ENCODE measurements at places on chromosomes 7 and 10.

GRCh38 chr10:12063483-12063818 is 5.3 kb upstream of the DHTKD1 start:
- no peak for DNase-seq

- DNase-seq: no peak
Measured at GRCh38 chr10:33321516-33321915, 13.0 kb downstream of the NRP1 start.

DNA sequence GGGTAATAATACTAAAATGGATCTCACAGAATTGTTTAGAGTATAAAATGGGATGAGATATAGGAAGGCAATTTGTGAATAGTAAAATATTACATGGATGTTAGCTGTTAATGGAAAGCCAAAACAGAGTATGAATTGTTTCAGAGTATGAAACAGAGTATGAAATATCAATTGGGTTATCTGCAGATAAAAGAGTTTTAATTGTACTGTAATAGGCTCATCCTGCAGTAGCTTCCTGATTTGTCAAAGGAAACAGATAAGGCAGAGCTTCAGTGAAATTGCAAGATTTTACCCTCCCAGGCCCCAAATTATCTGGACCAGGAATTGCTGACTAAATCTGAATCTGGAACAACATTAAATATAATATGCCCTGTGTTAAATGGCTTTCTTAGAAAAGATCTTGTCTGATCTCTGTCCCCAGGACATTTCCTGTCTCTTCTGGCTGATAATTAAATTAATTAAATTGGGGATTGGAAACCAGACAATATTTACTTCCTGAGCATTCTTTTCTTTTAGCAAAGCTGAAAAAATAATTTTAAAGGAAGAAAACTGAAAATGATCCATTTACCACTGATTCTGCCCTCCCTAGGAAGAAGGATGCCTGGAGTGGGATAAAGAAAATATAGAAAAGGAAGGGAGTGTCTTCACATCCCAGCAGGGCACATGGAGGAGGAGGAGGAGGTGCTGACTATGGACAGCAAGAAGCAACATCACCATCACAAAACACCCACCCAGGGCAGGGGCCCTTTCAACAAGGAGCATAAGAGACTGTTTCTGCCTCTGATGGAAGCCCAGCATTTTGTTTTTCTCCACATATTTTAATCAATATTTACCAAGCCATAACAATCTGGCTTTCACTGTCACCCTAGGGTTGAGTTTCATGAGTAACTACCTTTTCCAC is 18.5 kb downstream of the PTN start:
- DNase-seq: no peak

- DNase-seq: no peak
Measured at GRCh38 chr7:68146983-68147382, 1150.3 kb downstream of the TYW1 start.

DNA sequence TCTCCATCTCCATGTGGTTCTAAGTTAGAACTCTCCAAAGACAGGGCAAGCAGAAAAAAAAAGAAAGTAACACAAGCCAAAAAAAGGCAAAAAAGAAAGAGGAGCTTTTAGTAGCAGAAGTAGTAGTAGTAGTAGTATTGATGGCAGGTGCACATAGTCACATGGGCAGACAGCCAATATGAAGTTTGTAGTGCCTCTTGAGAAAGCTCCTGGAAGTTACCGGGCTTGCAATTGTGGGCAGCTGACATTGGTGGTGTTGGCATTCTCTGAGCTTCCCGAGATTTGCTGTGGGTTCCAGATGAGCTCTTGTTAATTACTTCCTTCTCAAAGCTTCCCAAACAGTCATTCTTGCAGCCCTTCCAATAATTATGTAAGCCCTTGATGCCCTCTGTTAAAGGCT is 1128.5 kb downstream of the TYW1 start:
- no peak for DNase-seq

GRCh38 chr7:114085313-114085591 is 166.4 kb upstream of the PPP1R3A start:
- DNase-seq: no peak

DNA sequence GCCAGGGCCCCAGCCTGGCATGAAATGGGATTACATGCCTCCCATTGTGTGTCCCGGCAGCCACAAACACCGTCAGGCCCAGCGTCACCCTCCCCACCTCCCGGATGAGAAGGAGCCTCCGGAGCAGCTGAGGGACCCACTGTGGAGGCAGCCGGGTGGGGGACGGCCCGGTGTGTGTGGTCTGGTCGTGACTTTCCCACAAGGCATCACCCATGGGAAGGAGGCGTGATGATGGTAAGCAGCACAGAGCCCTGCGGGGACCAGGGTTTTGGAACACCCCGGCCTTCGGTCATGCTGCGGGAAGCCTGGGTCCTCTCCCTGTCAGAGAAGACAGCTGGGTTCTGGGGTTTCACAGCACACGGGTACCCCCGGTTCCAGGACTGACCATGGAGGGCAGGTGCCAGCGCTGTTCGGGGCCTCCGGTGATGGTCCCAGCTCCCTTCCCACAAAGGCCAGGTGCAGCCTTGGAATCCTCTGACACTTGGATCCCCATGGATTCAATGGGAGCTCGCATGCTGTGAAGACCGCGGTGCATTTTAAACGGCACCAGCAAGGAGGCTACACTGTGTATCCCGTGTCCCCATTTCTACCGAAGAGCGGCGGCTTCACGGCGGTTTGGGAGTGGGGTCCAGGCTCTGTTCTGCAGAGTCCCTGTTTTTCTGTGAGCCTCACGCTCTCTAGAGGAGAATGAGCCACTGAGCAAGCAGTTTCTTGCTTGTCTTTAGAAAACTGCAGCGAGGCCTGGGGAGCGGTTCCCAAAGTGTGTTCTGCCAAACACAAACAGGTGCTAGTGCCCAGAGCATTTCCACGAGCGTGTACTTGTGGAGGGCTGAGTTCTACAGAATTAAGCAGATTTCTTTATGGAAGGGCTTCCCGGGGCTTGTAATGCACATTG is 336.0 kb downstream of the ADARB2 start:
- DNase-seq: no peak

DNA sequence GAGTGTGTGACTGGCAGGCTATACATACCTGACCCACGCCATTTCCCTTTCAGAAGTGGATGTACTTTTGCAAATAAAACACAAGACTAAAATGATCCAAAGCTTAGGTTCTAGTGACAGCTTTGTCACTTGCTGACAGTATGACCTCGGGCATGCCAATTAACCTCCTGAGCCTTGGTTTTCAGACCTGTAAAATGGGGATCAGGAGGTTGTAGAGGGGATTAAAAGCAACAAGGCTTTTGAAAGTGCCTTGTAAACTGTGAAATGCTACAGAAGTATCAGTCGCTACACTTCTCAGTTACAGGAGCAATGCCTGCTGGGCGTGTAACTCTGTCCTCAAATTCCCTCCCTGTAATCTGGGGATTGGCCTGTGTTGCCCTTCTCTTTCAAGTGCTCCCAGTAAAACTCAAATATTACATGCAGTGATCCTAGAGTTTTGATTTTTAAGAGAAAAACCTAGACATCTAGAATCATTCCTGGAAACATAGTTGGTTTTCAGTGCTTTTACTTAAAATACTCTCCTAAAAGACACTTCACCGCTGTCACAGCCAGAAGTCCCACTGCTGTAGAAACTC is 8.8 kb upstream of the GRB10 start:
- DNase-seq: no peak

DNA sequence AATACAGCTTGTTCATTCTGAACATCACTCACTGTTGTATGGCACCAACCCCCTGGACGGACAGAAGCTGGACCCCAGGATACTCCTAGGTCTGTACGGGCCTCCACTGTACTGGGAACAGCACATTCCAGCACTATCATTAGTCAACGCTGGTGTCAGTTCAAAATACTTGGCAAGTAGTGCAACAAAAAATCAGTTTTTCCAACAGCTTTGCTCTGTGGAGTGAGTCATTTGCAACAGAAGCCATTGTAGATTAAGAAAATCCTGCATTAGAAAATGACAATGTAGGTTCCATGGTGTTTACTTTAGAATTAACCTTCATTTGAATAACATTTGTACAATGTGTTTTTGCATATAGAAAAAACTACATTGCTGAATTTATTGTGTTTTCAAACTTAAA is 266.6 kb downstream of the HDAC9 start:
- no peak for DNase-seq

GRCh38 chr10:52447931-52448353 is 133.9 kb downstream of the DKK1 start:
- DNase-seq: no peak

DNA sequence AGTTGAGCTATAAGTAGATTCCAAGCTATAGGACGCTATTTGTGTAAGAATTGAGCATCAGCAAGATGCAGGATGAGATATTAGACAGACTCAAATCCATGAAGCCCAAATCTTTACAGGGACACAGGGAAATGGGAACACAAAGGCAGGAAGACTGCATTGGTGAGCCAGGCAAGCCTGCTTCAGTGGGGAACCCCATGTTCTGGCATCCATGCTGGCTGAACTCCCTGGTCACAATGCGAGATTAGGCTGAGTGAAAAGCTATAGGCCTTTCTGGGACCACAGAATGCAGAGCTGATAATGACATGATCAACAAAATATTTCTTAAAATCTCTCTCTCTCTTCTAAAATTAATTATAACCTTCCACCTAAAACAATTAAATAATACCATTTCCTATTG is 170.5 kb downstream of the CDC14C start:
- DNase-seq: no peak

- DNase-seq: no peak
Measured at GRCh38 chr10:86678999-86679792, 10.9 kb downstream of the LDB3 start.

DNA sequence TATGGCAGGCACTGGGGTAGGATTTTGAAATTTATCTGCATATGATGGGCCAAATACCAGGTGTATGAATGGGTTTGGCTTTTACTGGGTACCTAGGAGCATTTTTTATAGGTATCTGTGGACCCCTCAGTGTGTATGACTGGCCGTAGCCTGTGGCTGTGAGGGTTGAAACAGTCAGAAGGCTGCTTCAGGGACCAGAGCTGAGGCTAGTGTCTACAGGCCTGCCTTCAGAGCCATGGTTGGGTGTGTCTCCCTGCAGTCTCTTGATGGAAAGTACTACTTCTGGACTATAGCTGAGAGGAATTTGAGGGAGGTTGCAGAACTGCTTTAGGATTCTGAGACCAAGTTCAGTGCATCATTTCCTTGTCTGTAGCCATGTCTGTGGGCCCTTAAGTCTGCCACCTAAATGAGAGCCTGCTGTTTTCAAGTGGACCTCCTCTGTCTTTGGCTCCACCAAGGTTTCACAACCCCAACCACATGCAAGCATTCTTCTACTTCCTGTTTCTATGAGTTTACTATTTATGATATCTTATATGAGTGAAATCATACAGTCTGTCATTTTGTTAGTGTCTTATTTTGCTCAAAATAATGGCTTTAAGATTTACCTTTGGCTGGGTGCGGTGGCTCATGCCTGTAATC is 19.9 kb upstream of the ZNF138 start:
- DNase-seq: no peak

DNA sequence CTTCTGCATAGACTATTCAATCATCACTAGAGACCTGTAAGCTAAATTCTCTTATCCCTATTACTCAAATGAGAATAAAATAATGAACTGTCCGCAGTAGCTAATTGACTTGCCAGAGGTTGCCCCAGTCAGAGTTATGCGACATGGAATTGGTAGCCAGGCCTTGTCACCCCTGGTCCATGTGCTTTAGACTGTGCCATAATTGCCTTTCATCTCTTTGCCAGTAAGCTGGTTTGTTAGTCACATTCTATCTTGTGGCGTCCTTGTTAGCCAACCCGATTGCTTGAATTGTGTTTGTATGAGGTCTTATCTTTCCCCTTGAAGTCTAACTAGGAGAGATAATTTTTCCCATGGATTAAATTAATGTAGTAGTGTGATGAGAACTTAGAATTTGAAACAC is 262.6 kb downstream of the CSTF2T start:
- no peak for DNase-seq

DNA sequence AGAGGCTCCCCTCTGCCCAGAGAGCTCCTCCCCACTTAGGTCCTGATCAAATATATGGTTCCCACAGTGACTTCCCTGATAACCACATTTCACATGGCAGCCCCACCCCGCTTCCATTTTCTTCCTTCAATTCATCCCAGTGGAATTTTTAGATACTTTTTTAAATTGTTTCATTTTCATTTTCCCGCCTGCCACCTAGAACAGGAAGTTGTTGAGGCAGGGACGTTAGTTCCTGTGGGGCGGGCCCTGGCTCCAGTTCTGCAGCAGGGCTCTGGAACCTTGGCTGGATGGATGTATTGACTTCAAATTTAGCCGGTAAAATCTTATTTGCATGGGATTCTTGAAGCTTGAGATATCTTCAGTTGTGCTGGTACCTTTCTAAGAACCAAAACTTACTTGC is 226.6 kb downstream of the PAXIP1 start:
- DNase-seq: no peak

- no peak for DNase-seq
Measured at GRCh38 chr7:47325337-47325736, 256.6 kb downstream of the TNS3 start.

- no peak for DNase-seq
Measured at GRCh38 chr10:61804414-61804813, 97.1 kb upstream of the ARID5B start.

GRCh38 chr7:27106181-27106900 is 3.9 kb upstream of the HOXA2 start:
- no peak for DNase-seq

- no peak for DNase-seq
Measured at GRCh38 chr10:43607199-43607573, 948 bp downstream of the ZNF485 start.

DNA sequence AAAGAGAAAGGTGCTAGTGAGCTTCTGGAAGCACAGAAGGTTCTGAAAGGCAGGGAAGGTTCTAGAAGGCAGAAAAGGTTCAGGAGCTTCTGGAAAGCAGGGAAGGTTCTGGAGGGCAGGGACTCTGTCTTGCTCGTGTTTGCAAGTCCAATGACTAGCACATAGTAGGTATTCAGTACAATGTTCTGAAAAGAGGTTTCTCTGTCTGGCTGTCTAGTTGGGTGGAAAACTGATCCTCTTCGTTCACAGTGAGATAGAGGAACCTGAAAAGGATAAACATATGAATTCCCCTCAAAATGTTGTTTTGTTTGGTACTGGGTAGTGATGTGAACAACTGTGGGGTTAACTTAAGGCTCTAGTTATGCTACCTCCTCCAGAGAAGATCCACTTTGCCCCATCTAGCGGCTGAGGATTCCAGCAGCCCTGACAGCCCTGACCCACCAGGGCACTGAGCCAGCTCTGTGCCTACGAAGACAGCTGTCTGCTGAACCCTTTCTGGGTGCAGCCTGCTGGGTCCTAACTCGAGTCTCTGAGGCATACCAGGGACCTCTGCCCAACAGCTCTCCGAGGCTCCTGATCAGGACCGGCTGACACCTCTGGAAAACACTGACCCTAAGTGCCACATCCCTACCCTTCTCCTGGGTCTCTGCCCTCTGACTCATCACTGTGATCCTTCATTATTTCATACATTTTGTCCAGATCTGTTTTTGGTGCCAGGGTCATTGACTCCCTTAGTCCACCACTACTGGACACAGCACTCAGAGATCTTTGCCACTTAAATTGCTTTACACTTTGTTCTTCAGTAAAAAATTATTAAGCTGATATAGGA is 15.4 kb downstream of the PTPRN2 start:
- DNase-seq: peak; percentile 2

- no peak for DNase-seq
Measured at GRCh38 chr10:115023715-115024114, 69.5 kb upstream of the ATRNL1 start.

GRCh38 chr7:41886262-41886900 is 183.5 kb upstream of the INHBA start:
- no peak for DNase-seq

- no peak for DNase-seq
Measured at GRCh38 chr10:133509700-133510099, 17.5 kb upstream of the CYP2E1 start.

Measured in activated CD4-positive, alpha-beta T cell treated with anti-CD3 and anti-CD28 coated beads, Interleukin-2, Interleukin-6, amounts not matched to agents 100 ng/mL and 50 ng/mL, durations not matched to agents 16 hours and 8 hours (primary cell).